AG04450 (cell line): ENCODE measurements at places on chromosomes 5 and 9.

DNA sequence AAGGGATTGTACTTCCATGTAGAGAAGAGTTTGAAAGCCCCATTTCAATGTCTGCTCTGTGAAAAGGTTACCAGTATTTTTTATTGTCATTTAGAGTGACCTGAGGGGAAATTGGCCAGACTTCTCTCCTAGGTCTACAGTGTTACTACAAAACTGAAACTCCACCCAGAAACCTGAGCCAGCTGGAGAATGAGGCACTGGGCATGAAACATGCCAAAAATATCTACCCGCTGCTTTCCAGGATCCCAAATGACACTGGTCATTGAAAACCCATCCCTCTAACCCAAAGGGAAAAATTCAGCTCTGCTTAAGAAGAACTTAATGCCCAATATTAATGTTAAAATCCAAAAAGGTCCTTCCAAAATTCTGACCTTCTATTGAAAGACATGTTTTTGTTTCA lies 99.2 kb upstream of the TRIM32 start:
- DNase-seq = no peak

- no peak for DNase-seq
These were observed 67.3 kb upstream of the GRAMD2B start for GRCh38 chr5:126355940-126356339.

DNA sequence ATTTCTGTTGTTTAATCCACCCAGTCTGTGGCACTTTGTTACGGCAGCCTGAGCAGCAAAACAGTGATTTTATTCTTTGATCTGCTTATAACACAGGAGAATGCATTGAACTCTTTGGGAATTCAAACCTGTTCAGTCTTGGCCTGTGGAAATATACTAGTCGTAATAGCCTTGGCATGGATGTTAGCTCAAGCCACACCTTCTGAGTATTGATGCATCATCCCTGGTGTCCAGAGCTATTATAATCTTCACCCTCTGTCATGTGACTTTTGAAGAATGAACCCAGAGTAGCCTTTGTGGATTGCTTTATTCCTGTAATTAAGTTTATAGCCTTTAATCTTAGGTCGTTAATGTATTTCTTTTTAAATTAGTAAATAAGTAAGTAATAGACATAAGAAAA lies 50.8 kb upstream of the TEX48 start:
- DNase-seq = no peak

DNA sequence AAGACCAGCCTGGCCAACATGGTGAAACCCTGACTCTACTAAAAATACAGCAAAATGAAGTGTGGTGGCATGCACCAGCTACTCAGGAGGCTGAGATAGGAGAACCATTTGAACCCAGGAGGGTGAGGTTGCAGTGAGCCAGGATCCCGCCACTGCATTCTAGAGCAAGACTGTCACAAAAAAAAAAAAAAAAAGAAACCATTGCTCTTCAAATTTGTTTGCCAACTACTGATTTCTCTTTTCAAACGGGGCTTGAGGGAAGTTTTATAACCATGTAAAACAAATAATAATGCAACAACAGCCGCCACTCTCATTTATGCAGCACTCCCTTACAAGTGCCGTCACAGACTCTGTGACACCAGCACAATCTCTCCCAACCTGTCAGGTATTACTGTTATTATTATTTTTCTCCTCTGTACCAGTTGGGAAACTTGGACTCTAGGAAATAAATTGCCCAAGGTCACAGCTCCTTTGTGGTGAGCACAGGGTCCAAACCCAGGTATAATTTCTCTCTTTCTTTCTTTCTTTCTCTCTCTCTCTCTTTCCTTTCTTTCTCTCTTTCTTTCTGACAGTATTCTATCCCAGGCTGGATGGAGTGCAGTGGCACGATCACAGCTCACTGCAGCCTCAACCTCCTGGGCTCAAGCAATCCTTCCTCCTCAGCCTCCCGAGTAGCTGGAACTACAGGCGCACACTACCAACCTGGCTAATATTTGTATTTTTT lies 25.4 kb downstream of the SERINC5 start:
- DNase-seq = no peak

DNA sequence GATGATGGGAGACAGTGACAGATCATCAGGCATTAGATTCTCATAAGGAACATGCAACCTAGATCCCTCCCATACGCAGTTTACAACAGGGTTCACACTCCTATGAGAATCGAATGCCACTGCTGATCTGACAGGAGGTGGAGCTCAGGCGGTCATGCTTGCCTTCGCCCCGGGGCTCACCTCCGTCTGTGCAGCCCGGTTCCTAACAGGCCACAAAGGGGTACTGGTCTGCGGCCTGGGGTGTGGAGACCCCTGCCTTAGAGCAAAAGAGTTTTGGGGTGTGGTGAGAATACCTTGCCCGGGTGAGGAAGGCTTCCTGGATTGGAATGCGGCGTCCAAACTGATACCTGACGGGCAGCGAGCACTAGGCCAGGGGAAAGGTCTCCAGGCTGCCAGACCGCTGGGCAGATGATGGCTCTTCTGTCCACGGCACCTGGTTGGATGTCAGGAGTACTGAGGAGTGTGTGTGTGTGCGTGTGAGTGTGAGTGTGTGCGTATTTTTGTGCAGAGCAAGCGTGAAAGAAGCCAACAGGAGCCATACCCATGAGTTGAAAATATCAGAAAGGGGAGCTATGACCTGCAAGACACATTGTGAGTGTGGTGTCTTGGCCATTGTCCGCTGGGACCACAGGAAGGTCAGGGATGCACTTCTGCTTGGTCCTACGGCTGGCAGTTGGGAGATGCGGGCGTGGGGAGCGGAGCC lies 55.4 kb downstream of the ACER2 start:
- no peak for DNase-seq

GRCh38 chr9:125561509-125562148 lies 145.4 kb downstream of the MAPKAP1 start:
- DNase-seq = no peak

- DNase-seq = no peak
These were observed 4.4 kb downstream of the NSMF start for GRCh38 chr9:137454597-137455358.

- no peak for DNase-seq
These were observed 597.9 kb upstream of the SGCD start for GRCh38 chr5:155728857-155729683.

GRCh38 chr9:122883125-122883524 lies 22.0 kb downstream of the RC3H2 start:
- DNase-seq = no peak

GRCh38 chr9:93458712-93459111 lies 5.3 kb upstream of the FAM120AOS start:
- no peak for DNase-seq

DNA sequence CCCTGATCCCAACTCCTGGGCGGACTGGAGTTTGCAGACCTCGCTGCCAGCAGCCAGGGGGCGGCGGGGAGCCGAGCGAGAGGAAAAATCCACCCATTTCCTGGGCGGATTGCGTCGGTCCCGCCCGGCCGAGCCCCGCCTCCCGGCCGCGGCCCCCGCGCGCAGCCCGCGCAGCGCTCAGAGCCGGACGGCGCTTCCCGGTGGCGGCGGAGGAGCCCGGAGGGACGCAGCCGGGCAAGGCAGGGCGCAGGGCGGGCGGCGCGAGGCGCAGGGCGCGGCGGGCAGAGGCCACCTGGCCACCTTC lies at the start of gene OLFM1:
Gene OLFM1, plus strand, starts transcription at position 180 of the 304 bp plus-strand sequence. CDS start 322 bp downstream, outside the sequence.
- no peak for DNase-seq

GRCh38 chr5:149664083-149664482 lies 66.0 kb upstream of the PPARGC1B start:
- DNase-seq = no peak

- DNase-seq = no peak
These were observed 73.2 kb upstream of the STXBP1 start for GRCh38 chr9:127538849-127539258.

DNA sequence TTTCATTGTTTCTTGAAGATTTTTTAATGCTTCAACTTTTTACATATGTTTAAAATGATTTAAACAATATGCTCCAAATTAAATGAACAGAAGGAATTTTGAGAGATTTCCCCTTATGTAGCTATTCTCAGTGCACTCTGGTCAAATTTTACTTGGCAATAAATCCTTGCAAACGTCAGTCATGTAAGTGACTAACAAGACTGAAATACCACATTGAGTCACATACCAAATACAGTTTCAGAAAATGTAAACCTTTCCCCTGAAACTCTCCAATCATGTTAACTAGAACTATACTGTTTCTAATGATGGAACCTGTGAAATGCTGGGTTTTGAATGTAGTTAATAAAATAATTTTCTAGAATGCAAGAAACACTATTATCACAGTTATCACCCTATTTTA lies 29.6 kb downstream of the SAR1B start:
- peak; percentile 36 for DNase-seq

- no peak for DNase-seq
These were observed 62.6 kb upstream of the SLC25A51 start for GRCh38 chr9:37966412-37967013.

DNA sequence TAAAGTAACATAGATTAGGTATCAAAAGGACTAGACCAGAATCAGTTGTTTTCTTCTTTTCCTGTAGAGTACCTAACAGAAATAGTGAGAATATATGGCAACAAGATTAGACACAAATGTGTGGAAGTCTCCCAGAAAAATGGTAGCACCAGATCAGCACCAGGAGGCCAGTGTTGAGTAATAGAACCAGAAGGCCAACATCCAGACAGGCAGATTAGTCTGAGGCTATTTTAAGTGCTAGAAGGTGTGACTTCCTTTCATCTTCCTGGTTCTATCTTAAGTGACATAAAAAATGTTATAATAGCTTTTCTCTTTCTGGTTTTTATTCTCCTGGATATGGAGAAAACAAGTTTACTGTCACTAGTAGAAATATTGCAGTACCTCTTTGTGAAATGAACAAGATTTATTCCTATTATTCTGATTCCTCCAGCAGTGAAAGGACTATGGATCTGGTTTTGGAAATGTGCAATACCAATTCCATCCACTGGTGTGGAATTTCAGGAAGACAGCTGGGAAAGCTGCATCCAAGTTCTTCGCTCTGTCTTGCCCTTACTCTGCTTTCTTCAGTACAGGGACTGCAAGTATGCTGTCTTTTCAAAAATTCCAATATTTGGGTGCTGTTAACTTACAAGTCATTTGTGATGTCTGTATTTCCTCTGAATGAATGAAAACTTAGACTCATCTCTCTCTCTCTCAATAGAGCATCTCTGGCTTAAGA lies 39.1 kb downstream of the SHLD3 start:
- no peak for DNase-seq

GRCh38 chr9:128288273-128289004 lies 12.4 kb downstream of the SWI5 start:
- DNase-seq = no peak

DNA sequence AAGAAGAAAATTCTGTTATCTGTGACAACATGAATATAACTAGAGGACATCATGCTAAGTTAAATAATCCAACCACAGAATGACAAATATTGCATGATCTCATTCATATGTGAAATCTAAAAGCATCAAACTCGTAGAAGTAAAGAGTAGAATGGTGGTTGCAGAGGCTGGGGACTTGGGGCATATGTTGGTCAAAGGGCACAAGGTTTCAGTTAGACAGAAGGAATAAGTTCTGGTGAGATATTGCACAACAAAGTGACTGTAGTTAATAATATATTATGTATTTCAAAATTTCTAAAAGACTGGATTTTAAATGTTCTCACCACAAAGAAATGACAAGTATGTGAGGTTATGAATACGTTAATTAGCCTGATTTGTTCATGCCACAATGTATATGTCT lies 24.8 kb downstream of the GRIA1 start:
- no peak for DNase-seq

GRCh38 chr5:61595426-61595825 lies 263.4 kb downstream of the ZSWIM6 start:
- no peak for DNase-seq
